ENCODE measurements at places on chromosomes 3 and 15. TPM values are rescaled to one million over a fixed set of nuclear protein-coding genes. Genes with fewer than 3 reads are reported as not detected.

- no peak for DNase-seq
Observed at GRCh38 chr15:31062310-31062847, 39.1 kb downstream of the TRPM1 start.

DNA sequence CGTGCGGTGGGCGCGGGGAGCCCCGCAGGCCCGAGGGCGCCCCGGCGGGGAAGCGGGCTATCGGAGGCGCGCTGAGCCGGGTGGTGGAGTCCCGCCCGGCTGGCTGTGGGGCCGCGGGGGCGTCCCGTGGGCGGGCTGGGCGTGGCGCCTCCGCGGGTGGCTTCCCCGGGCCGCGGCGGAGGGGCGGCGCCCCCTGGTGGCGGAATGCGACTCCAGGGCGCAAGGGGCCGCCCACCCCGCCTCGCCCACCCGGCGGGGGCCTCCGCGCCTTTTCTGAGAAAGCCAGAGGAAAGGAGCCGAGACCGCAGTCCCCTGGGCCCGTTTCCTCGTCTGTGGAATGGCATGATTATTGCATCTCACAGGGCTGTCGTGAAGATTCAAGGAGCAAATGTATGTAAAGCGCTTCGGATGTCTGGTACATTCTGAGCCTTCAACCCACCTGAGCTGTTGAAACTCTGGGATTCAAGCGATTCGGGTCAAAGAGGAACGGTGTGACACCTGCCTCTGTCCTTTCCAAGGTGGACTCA, 31.9 kb upstream of the RAB6B start:
- peak; percentile 84 for DNase-seq

DNA sequence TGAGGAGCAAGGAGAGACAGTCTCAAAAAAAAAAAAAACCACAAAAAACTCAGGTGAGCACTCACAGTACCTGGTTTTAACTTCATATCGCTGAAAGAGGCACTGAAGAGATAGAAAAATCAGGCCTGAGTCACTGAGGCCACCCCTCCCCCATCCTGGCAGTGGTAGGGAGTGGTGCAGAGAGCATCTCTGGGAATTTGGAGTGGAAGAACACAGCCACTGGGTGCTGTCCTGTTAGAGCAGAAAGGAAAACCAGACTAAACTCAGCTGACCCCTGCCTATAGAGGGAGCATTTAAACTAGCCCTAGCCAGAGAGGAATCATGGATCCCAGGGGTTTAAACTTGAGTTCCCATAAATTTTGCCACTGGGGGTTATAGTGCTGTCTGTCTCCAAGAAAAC, 22.2 kb upstream of the DNAJC13 start:
- DNase-seq: no peak

GRCh38 chr3:14425581-14426304, 23.3 kb downstream of the SLC6A6 start:
- no peak for DNase-seq

- DNase-seq: no peak
Observed at GRCh38 chr15:67136802-67137201, 71.4 kb downstream of the SMAD3 start.

GRCh38 chr3:52891164-52891563, 6.2 kb downstream of the STIMATE start:
- DNase-seq: no peak

DNA sequence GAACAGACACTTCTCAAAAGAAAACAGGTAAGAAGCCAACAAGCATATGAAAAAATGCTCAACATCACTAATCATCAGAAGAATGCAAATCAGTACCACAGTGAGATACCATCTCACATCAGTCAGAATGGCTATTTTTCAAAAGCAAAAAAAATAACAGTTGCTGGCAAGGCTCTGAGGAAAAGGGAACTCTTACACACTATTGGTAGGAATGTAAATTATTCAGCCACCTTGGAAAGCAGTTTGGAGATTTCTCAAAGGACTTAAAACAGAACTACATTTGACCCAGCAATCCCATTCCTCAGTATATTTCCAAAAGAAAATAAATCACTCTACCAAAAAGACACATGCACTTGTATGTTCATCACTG, 95.6 kb downstream of the APBA2 start:
- no peak for DNase-seq

DNA sequence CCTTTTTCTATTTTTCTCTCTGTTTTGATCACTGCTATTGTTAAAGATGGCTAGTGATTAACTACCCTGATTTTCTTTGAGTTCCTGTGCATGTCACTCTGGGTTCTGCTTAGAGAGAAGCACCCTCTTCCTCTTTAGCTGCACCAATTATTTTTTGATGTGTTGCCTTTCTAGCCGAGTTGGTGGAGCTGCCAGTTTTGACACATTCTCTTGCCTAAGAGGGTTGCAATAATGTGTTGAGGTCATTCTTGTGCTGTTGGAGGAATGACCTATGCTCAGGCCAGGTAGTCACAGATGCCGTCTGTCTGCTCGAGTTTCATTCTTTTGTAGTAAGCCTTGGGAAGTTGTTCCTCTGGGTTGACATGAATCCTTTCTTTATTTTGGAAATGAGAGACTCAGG, 84.6 kb upstream of the DPH6 start:
- no peak for DNase-seq

GRCh38 chr15:75069301-75069925, 46.0 kb downstream of the PPCDC start:
- DNase-seq: no peak

- no peak for DNase-seq
Observed at GRCh38 chr15:101446518-101447167, 42.9 kb downstream of the PCSK6 start.

- DNase-seq: no peak
Observed at GRCh38 chr3:43290956-43291355, 4.6 kb downstream of the SNRK start.

DNA sequence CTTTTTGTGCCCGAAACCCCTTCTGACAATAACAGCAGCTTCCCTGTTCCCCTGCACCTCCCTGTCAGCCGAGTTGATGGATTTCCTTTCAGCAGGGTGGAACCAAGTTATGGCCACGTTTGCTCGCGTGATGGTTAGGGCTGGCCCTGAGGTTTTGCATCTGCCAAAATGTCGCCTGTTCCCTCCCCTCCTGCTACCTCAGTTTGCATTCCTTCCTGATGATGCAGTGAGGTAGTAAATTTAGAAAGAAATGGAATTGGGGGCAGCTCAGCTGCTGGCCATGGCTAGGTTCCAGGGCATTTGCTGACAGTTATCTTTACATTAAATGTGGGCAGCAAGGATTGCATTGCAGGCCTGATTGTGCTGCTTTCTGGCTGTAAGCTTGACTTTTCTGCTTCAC, 13.2 kb downstream of the LIMD1 start:
- no peak for DNase-seq

- no peak for DNase-seq
Observed at GRCh38 chr3:179404307-179404706, 47.0 kb downstream of the GNB4 start.

DNA sequence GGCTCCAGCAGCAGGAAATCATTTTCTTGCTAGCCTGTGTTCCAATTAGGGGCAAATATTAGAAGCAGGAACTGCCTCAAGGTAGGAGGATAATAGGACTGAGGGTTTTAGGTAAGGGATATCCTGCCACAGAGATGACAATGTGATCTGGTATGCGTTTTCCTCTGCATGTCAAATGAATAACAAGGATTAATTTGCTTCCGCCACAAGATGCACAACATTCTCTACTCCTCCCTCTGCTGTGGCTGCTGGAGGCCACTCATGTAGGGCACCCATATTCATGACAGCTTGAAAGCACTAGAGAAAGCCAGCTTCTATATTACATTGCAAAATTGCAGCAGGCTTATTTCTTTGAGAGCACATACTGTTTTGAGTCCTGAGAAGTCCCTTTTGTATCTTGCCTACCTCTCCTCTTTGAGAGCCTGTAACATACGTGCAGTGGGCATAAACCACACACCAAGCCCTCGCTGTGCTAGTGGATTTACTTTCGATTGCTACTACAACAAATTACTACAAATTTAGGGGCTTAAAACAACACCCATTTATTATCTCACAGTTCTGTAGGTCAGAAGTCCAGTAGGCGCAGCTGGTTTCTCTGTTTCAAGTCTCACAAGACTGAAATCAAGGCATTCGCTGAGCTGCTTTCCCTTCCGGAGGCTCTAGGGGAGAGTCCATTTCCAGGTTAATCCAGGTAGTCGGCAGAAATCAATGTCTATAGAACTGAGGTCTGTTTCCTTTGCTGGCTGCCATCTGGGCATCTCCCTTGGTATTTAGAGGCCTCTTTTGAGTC, 5.9 kb upstream of the CD47 start:
- no peak for DNase-seq

DNA sequence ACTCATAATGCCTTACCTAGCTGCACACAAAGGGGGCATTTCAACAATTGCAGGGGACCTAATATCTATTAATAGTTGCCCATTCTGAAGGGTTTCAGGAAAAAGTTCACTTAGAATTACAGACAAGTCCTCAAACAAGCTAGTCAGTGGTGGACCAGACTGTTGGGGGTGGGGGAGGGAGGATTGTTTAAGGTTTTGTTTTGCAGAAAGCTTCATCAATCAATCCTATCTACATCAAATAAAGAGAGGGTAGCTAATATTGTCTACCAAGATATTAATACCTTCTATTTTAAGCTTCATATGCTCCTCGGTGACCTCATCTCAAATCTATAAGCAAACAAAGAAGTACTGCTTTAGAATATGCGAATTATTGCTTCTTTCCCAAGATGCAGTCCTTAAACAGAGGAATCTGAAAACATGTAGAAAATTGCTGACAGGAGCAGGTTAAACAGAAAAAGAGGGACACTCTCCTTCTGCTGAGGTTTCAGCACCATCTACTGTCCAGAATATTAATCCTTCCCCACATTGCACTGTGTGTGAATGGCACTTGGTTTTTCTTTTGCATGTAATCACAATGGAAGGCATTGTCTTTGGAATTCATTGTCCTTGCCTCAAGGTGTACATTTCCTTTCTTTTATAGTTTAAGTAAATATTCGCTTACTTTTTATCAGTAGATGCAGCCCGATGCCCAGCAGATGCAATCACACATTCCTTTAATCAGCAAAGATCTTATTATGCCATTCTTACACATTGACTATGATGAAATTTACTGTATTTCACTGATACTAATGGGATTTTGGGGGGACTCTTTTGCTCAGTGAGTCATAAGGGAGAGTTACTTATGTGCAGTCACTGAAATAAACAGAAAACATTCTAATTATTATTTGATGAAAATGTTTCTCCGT, 94.7 kb downstream of the IL5RA start:
- no peak for DNase-seq

GRCh38 chr3:113948015-113948917, 453 bp downstream of the ZDHHC23 start:
- DNase-seq: no peak

DNA sequence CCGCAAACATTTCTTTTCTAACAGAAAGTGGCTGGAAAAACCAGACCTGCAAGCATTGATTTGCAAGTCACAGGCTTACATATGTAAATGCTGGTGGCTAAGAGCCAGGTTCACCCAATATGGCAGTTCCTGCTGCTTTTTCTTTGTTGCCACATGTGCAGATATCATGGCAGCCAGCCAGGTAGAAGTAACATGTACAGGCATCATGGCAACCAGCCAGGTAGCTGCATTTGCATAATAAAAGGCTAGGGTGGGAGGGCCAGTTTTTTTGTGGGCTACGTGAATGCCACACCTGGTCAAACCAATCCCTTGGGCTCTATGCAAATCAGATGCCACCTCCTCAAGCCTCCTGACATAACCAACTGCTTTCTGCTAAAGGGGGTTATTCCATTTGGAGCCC, 2.8 kb upstream of the SMCO1 start:
- no peak for DNase-seq

DNA sequence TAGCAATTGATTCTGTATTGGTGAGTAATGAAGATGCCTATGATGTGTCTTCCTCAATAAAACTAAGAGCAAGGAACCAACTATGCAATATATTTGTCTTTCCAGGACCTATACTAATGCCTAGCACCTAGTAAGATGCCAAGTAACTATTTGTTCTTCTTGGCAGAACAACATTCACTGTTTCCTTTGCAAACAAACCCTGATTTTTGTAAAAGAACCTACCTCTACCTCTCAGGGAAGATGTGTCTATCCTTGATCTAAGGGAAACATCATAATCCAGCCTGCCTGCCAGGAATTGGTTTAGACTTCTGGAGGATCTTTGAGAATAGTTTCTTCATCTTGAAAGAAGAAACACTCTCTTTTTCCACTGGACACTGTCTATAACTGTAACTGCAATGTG, 3.8 kb upstream of the ADPRH start:
- DNase-seq: no peak

DNA sequence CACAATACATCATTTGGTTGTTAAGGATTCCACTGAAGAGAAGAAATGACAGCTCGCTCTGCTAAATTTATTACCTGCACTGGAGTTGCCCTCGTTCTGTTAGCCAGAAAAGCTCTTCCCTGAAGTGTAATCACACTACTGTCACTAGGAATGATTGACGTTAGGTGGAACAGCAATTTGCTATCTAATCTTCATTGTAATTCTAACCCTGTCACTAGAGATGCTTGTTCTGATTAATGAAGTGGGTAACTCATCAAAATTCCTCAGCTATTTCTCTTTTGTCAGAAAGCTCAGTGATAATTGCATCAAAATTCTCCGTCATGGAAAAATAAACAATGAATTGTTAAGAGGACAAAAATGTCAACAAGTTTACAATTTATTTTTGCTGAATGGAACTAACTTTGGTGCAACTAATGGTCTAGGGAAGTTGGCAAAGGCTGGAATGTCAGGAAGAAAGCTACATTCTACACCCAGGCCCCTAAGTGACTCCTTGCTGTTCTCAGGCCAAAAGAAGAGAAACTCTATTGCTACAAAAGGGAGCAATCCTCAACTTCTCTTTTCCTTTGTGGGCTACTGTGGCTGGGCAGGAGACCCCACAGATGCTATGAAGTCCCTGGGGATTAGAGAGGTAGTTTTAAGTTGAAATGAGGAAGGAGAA, 34.1 kb downstream of the CCDC191 start:
- no peak for DNase-seq

- no peak for DNase-seq
Observed at GRCh38 chr3:69359339-69359893, 26.5 kb downstream of the FRMD4B start.

DNA sequence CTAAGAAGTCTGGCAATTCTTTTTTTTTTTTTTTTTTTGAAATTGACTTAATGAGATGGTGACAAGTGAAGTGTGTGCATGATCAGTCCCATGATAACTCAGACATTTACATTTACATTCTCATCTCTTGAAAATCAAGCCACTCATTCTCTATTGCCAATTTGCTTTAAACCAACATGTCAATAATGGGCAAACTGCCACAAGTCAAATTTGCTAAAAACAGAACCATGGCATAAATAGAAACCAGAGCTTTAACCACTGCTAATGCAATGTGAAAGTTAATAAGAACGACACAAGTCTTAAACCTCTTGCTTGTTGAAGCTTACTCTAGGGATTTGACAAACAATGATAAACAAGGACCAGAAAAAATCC, 12.0 kb upstream of the COL8A1 start:
- no peak for DNase-seq

The ZNF717 gene
- total RNA-seq: 13.0 TPM

The SCAANT1 gene
- not detected for total RNA-seq

The DYNC1LI1 gene
- total RNA-seq: 25.3 TPM

The GOLGA8O gene
- not detected for total RNA-seq

The EPHB1 gene
- total RNA-seq: 2.2 TPM

The RNU6-1 gene
- total RNA-seq: not detected

The CAMK1 gene
- 42.5 TPM for total RNA-seq
